ENCODE measurements at places on chromosomes 16 and 17. TPM values are rescaled to one million over a fixed set of nuclear protein-coding genes. Genes with fewer than 3 reads are reported as not detected.

Gene CTRL
- 3.8 TPM for total RNA-seq

Gene KRTAP4-5
- total RNA-seq: not detected

Gene TBC1D3D
- 0.29 TPM for total RNA-seq

Gene OSGIN1
- total RNA-seq: 0.56 TPM

Gene PRAC2
- total RNA-seq: not detected
